Iris pigment epithelial cell (primary cell): ENCODE measurements at places on chromosomes 3 and 15.

DNA sequence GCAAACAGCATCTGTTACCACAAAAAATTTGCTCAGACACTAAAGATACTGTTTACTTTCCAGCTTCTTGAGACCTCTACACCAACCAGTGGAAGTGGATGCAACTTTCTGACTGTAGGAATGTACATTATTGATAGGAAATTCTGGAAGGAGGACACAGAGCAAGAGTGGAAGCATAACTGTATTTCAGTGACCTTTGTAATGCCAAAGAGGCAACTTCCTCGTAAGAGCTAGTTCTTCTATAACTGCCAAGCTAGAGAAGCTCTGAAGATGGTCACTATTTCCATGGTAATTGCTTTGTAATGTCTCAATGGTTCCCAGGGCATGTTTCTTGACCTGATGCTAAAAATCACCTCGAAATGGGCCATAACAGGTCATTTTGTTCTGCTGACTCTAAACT, 96.3 kb upstream of the SLC2A2 start:
- DNase-seq, result no peak

GRCh38 chr3:178260887-178261565, 275.2 kb upstream of the KCNMB2 start:
- DNase-seq, result peak; percentile 15

DNA sequence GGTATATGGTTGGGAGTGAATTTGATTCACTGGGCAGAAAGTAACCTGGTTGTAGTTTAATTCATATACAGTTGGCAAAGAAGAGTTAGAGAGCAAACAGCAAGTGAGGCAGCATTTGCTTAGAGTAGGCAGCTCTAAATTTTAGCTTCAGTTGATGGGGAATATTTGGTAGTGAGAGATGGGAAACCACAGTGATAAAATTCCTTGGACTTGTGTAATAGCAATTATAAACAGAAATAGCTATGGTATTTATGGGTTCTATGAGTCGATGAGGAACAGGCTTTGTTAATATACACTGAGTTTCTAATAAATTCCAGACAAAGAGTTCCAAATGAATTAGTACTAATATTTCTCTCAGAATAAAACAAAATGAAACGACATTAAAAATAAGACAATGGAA, 894.0 kb downstream of the ROBO2 start:
- DNase-seq, result peak; percentile 22

DNA sequence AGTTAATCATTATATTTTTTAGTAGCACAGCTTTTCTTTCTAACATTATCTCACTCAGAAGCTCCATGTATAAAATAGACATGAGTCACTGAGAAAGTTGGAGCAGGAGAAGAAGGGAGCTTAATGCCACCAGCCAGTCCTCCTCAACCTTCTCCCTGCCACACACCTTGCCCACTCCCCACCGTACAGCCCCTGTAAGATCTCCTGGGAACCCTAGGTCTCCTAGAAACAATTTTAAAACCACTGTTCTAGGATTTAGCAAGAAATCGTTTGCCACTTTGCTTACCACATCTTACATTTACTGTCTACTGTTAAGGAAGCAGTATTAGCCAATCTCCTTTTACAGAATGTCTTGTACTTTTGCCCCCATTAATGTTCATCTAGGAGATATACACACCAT, 170.1 kb upstream of the SNTN start:
- DNase-seq, result no peak

- DNase-seq, result no peak
Measured at GRCh38 chr15:74239051-74239705, 3.1 kb downstream of the CCDC33 start.

- no peak for DNase-seq
Measured at GRCh38 chr3:187912007-187912406, 166.7 kb upstream of the BCL6 start.

DNA sequence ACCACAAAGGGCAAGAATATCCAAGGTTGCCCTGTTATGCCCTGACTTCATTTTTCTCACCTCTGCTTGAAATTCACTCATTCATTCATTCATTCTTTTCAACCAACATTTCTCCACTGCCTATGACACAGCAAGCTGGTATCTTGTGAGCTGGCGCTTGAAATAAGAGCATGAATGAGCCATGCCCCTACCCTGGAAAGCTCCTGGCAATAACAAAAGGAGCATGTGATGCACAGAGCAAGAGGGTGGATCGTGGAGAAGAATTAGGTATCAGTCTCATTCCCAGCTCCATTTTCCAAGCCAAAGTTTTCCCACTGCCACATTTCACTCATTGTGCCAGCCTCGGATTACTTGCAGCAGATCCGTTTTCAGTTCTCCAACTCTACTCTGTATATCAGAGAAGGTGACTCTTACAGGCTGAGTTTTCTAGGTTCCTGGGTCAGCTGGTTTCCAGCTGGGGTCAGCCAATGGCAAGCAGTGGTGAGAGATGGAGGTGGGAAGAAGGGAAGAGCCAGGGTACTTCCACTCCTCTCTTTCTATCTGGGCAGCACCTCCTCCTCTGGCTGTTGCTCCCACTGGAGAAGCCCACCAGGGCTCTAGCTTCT, 144.8 kb downstream of the SUCLG2 start:
- DNase-seq, result no peak

DNA sequence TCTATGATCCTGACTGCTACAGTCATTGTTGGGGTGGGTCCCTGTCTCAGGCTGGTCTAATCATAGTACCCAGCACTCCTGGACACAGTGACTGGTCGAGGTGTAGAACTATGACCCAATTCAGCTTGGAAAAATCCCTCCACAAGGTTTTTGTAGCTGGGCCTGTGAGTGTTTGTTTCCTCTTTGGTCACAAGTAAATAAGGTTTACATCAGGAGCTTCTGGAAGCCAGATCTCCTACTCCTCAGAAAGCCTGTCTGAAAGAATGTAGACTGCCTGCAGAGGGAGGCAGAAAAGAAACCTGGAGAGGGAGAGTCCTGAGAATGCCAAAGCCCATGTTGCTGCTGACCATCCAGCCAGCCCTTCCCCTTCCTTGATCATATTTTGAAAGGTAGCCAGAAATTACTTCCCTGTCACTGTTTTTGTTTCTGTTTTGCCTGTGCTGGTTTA, 123.2 kb downstream of the RAP2B start:
- peak; percentile 44 for DNase-seq

DNA sequence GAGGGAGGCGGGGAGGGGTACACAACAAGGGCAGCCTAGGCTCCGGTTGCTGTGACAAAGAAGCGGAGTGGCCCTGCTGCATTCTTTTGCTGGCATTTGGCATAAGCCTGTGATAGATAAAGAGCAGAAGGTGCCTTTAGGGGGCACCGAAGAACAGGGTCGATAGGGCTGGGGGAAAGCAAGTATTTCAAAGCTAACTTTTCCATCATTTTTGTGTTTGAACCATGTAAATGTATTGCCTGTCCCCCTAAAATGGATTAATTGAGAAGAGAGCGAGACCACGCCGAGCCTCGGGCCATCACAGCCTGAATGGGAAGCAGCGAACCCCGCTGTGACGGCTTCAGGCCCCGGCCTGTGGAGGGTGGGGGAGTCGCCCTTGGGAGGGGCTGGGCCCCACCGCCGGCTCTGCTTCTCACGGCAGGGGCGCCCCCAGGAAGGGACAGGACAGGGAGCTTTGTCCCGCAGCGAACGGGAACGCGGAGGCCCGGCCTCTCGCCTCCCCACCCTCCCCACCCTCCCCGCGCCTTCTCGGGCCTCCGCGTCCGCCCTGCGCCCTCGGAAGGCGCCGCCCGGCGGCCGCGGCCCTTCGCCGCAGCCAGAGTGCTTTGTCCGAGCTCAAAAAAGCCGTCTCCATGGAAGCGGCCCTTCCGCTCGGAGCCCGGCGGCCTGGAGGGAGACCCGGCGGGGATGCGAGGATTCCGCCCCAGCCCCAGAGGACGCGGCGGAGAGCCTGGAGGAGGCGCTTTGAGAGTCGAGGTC, 32.4 kb upstream of the ALDH1L1 start:
- peak; percentile 69 for DNase-seq

DNA sequence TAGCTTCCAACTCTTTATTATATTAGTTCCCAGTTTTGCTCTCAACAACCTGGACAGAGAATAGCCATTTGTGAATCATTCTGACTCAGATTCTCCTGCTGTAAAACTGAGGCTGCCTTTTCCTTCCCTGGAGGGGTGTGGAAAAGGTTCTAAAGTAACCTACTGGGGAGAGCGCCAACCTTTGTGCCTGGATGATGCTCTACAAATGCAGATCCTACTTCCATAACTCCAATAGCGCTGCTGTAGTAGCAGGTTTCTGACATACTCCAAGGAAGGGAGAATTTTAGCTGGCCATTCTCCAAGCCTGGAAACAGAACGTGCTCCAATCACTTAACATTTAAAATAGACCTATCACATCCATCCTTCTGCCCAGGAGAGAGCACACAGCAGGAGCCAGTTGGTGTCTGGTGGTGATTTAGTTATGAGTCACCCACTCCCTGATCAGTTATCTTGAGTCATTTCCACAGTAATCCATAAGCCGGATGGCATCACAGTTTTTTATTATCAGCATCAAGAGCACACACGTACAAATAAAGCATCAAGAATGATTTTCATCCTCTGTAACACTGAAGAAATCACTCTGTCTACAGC, 38.3 kb downstream of the MYH15 start:
- DNase-seq, result peak; percentile 92

DNA sequence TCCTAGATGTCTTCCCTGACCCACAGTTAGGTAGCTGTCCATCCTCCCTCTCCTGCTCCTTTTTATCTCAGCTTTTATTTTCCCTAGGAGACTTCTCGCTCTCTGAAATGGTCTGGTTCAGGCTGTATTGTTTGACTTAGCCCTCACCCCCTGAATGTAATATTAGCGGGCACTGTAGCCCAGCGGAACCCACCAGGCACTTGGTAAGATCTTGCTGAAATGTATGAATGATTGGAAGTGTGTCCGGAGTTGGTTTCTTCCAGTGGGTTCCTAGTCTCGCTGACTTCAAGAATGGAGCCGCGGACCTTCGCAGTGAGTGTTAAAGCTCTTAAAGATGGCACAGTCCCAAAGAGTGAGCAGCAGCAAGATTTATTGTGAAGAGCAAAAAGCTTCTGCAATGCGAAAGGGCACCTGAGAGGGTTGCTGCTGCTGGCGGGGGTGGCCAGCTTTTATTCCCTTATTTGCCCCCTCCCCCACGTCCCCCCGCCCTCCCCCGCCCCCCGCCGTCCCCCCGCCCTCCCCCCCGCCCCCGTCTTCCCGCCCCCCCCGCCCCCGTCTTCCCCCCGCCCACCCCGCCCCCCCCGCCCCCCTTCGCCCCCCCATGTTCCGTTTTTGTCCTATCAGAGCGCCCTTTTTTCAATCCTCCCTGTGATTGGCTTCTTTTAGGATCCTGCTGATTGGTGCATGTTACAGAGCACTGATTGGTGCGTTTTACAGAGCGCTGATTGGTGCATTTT, 694 bp upstream of the EEFSEC start:
- peak; percentile 60 for DNase-seq

GRCh38 chr3:122890720-122891220, 95.9 kb downstream of the SLC49A4 start:
- DNase-seq, result no peak

DNA sequence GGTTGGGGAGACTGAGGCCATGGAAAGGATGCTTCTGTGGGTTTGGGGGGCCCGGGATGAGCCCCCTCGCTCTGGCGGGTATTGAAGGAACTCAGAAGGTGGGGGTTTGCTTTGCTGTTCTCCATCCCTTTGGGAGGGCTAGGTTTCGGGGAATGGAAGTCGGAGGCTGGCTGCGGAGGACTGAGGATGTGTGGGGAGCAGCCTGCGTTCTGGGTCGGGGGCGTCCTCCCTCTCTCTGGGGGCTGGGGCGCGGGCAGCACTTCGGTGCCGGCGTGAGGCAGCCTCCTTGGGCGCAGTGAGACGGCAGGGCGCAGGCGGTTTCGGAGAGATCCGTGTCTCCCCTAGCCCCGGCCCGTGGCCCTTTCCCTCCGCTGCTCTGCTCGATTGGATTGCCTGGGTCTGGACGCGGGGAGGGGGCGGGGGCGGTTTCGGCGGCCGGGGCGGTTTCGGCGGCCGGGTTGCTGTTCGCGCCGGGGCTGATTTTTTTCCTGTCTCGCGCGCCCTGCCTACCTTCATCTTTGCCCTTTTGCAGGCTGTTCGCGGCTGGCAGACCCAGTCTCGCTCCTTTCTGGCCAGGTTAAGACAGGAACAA, 1.4 kb downstream of the PTPRG start:
- DNase-seq, result peak; percentile 55

DNA sequence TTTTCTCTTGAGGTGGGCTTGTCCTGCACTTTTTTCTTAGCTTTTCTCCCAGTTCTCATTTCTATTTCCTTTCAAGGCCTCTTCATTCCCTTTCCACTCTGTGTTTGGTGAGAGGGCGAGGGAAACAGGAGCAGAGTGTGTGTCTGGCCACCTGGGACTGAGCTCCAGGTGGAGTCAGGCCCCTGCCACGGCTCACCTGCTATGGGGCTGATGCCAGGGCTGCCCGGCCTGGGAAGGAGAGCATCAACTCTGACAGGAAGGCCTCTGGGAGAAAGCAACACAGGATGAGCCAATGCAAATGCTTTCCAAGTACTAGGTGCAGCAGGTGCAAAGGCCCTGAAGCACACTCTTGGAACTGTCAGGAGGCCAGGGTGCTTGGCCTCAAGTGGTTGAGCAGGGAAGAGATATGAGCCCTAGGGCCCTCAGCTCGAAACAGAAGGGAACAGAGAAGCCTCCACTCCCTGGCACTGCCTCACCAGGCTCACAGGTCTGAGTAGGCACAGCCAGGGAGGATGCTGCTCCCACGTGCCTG, 27.3 kb upstream of the DUSP7 start:
- no peak for DNase-seq

GRCh38 chr15:41780727-41781126, 6.4 kb downstream of the MAPKBP1 start:
- no peak for DNase-seq

DNA sequence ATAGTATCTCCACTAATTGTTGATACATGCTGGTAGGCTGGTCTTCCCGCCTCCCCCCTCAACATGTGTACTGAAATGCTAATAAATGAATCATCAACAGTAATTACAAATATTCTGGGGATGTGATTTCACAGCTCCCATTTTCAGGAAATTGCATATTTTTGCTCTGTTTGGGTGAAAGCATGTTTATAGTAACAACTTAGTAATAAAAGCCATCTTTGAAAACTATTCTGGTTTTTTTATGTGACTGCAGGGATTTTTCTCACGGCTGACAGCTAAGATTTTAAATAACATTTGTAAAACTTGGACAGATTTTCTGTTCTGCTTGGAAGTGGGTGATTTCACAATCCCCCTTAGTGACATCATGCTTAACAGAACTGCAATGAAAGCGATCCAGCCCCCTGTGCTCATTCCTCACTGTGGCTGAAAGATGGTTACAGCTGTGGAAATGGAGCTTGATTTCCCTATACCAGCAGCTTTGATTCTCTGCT, 25.6 kb upstream of the FAM174B start:
- peak; percentile 86 for DNase-seq

GRCh38 chr15:24856397-24857390, 98.1 kb upstream of the SNRPN start:
- DNase-seq, result peak; percentile 10

GRCh38 chr15:28107111-28107903, 8.2 kb upstream of the OCA2 start:
- DNase-seq, result peak; percentile 38

DNA sequence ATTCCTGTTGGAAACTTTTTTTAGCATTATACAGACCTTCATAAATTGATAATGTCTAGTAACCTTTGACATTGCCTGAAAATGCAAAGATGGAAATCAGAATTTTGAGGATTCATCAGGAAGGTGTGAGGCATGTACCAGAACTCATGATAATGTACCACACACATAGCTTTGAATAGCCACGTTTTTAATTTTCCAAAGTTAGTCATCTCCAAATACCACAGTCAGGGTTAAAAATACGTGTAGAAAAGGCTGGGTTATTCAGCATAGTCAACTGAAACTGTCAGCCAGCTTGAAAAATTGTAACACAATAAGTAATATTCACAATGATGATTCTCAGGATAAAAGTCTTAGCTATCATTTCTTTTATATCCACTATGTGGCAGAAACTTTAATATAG, 102.0 kb upstream of the THRB start:
- peak; percentile 38 for DNase-seq
